ENCODE measurements at places on chromosomes 11 and 22. TPM values are rescaled to one million over a fixed set of nuclear protein-coding genes. Genes with fewer than 3 reads are reported as not detected.

DNA sequence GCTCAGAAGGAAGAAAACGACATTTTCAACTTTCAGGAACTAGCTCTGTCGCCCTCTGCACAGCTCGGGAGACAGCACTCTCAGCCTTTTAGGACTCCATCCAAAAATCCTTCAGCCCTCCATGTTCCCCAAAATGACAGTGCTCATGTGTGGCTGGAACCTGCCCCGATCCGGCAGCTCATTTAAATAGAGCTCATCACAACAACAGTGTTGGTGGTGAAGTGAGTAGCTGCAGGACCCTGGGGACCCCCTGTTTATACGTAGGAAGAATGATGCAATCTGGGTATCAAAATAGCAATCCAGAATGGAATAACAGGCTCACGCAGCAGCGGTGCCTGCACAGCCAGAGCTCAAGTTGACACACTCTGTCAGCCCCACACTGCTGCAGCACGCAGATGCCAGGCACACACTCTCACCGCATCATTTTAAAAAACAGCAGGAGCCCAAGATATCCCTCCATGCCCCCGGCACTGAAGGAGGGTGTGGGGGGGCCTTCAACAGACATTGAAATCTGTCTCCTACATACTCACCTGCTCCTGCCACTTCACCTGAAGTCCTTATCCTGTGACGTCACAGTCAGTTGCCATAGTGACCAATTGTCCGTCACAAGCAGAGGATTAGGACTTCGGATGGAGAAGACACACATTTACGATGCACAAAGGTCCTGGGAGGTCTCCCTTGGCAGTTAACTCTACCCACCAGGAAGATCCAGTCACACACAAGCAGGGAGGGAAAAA, 24.0 kb downstream of the TRIM66 start:
- peaks cover 6% of the 10 kb centered on the region for H3K4me1 ChIP-seq
- H3K27me3 ChIP-seq: no peaks in the 10 kb centered on the region
- no peak overlapping the region for H3K27ac ChIP-seq
- peaks cover 5% of the 10 kb centered on the region for H3K36me3 ChIP-seq
- H3K4me3 ChIP-seq: no peak overlapping the region

DNA sequence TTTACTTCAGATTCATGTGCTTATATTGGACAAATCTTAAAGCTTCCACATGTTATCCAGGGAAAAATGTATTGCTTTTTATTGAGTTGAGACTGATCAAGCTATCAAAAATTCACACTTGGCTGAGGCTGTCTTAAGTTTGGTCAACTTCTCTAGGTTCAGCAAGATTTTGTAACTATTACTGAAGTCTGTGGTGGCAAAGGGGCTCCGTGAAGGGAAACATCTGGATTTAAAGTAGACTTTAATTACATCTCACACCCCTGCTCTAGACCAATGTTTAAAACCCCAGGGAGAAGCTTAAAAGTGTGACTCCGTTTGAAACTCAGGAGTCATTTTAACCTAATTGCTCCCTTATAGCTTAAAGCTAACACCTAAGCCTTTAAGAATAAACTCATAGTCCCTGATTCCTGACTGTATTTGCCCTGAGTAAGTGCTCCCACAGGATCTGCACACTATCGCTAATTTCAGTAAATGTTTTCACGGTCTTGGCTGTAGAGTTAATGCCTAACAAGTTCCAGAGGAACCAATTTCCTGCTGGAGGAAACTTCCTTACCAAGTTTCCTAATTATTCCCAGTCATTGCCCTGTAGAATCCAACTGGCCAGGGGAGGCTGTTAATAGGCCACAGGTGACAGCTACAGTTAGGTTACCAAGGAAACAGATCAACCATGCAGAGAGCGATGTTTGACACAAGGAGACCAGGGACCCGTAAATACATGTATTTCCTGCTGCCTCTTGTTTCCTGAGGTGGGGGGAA, 40.5 kb downstream of the OR10A6 start:
- no peaks in the 10 kb centered on the region for H3K36me3 ChIP-seq
- peaks cover 51% of the 10 kb centered on the region for H3K4me1 ChIP-seq
- no peak overlapping the region for H3K4me3 ChIP-seq
- no peaks in the 10 kb centered on the region for H3K27me3 ChIP-seq

- no peak for DNase-seq
- peaks cover 12% of the 10 kb centered on the region for H3K36me3 ChIP-seq
- H3K27ac ChIP-seq: peak overlapping the region; percentile 45
- H3K4me3 ChIP-seq: no peak overlapping the region
Measured at GRCh38 chr11:114237321-114238280, 58.6 kb upstream of the NNMT start.

Gene BBOX1
- 0.90 TPM for total RNA-seq

GRCh38 chr22:43270314-43270908, 72.8 kb downstream of the SCUBE1 start:
- H3K4me3 ChIP-seq: no peak overlapping the region
- H3K4me1 ChIP-seq: peaks cover 2% of the 10 kb centered on the region
- H3K27ac ChIP-seq: no peak overlapping the region
- H3K36me3 ChIP-seq: no peaks in the 10 kb centered on the region

GRCh38 chr11:10673501-10674062, 20.0 kb downstream of the IRAG1 start:
- H3K27me3 ChIP-seq: no peaks in the 10 kb centered on the region
- DNase-seq: no peak
- peaks cover 60% of the 10 kb centered on the region for H3K4me1 ChIP-seq
- no peak overlapping the region for H3K4me3 ChIP-seq
- H3K36me3 ChIP-seq: peaks cover 4% of the 10 kb centered on the region
- peak overlapping the region; percentile 90 for H3K27ac ChIP-seq

GRCh38 chr22:23431337-23432072, 148.6 kb downstream of the IGLL1 start:
- H3K4me3 ChIP-seq: no peak overlapping the region
- peaks cover 8% of the 10 kb centered on the region for H3K36me3 ChIP-seq
- peaks cover 5% of the 10 kb centered on the region for H3K27me3 ChIP-seq

DNA sequence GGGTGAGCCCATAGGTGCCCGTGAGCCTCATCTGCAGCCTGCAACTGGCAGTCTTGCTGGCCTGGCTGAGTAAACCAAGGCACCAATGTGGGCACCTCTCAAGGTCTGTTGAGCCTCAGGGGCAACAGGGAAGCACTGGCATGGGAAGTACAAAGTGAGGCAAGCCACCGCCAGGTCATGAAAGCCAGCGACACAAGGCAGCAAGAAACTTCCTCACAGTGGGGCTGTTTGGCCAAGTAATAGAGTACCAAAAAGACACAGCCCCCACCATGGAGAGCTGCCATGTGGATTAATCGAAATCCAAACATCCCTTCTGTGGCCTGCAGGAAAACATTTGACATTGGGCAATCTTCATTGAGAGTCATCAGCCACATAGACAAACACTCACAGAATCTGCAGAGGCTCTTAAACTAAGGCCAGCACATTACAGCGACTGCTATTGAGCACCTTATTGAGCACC, 43.6 kb upstream of the FIBIN start:
- no peak overlapping the region for H3K27ac ChIP-seq
- DNase-seq: peak; percentile 59
- no peaks in the 10 kb centered on the region for H3K36me3 ChIP-seq
- no peak overlapping the region for H3K4me3 ChIP-seq
- peaks cover 89% of the 10 kb centered on the region for H3K4me1 ChIP-seq

GRCh38 chr22:44362249-44363012, 49.7 kb upstream of the SHISAL1 start:
- peaks cover 87% of the 10 kb centered on the region for H3K4me1 ChIP-seq
- H3K4me3 ChIP-seq: no peak overlapping the region
- H3K27me3 ChIP-seq: no peaks in the 10 kb centered on the region
- peak overlapping the region; percentile 81 for H3K27ac ChIP-seq
- DNase-seq: peak; percentile 33

Gene TMEM9B
- 28.2 TPM for total RNA-seq

Gene CCDC81
- total RNA-seq: 1.7 TPM

DNA sequence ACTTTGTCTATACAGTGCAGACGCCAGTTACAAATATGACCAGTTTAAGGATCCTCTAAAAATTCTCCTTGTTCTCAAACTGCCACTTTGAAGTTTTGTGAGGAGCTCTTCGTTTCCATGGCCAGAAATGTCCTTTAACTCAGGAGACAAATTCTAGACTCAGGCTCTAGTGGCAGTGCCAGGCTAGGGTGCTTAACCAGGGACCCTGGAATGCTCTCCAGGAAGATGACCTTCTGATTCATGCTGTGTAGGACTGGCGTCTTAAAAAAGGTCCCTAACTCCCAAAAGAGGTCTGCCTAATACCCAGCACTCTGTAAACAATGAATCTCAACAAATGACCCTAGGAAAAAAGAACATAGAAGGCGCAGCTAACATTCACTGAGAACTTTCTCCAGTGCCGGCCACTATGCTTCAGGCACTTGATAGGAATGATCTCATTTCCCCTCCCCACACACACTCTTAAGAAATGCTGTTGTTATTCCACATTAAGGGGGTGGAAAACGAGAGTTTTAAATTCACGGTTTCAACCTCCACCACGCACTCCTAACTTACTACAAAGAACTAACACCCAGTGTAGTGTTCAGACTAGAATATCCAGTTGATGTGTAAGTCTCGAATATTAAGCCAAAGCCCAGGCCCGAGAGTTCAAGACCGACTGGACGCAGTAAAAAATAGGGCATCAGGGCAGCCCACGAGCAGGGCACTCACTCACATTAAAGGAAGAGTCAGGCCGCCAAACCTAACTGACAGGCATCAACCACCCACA, 747 bp downstream of the NXF1 start:
- H3K36me3 ChIP-seq: peaks cover 17% of the 10 kb centered on the region
- peaks cover 33% of the 10 kb centered on the region for H3K4me1 ChIP-seq
- H3K27ac ChIP-seq: peak overlapping the region; percentile 96
- DNase-seq: no peak
- no peaks in the 10 kb centered on the region for H3K27me3 ChIP-seq

Gene LTO1
- 21.9 TPM for total RNA-seq

Gene APOL4
- total RNA-seq: 0.12 TPM

- no peak overlapping the region for H3K27ac ChIP-seq
- peaks cover 13% of the 10 kb centered on the region for H3K27me3 ChIP-seq
- DNase-seq: no peak
- no peaks in the 10 kb centered on the region for H3K36me3 ChIP-seq
Measured at GRCh38 chr11:60950024-60950423, 2.0 kb downstream of the SLC15A3 start.

DNA sequence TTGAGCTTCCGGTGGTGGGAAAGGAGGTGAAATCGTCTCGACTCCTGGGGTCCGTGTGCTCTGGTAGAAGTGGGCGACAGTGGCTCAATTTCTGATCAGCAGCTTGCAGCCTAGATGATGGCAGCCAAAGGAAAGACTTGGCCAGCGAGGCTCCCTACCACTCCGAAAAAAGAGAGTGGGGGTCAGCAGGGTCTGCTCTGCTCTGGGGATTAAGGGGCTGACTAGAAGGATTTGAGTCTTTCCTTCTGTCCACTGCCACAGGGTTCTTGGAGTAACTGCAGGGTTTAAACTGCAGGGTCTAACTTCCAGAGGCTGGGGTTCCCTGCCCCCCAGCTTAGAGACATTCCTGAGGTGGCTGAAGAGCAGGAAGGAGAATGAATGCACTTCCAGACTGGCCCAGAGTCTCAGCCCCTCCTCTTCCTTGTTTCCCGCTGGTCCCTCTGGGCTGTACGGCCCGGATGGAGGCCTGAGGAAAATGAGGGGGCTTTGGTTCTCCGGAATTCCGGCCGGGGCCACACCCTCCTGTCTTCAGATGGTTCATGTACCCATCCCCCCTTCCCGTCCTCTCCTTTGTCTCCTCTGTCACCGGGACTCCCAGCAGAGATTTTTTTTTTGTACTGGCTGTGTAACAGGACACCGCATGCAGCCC, 907 bp downstream of the SERPINH1 start:
- peak overlapping the region; percentile 99 for H3K4me3 ChIP-seq
- peaks cover 74% of the 10 kb centered on the region for H3K4me1 ChIP-seq
- DNase-seq: no peak
- H3K36me3 ChIP-seq: peaks cover 24% of the 10 kb centered on the region

DNA sequence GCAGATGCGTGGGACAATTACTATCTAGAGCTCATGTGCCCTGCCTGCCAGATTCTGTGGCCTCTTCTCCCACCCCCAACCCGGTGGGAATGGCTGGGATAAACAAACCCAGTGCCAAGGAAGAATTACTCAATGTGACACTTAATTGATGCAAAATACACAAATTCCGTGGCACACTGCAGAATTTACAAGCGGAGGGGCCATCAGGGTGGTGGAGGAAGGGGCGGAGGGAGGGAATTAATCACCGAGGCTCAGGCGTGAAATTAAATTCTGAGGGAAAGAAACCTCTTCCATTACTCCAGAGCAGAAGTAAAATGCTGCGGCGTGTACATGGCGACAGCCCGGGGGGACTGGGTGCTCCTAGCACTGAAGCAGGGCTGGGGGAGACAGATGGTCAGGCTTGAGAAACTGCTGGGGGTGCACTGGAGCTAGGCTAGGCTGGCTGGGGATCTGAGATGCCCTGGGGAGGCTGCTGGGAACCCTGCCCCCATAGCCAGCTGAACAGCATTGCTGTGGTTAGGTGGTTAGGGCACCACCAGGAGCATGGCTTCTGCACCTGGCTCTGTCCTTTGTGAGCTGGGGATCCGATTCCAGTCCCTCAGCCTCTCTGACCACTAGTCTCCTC, 200.6 kb downstream of the CEP164 start:
- H3K4me1 ChIP-seq: no peaks in the 10 kb centered on the region
- DNase-seq: no peak
- H3K27me3 ChIP-seq: peaks cover 30% of the 10 kb centered on the region
- H3K27ac ChIP-seq: no peak overlapping the region
- no peaks in the 10 kb centered on the region for H3K36me3 ChIP-seq

- DNase-seq: no peak
- H3K4me1 ChIP-seq: peaks cover 68% of the 10 kb centered on the region
- H3K36me3 ChIP-seq: no peaks in the 10 kb centered on the region
Measured at GRCh38 chr11:95091663-95092180, 2.1 kb downstream of the ENDOD1 start.

GRCh38 chr22:41407433-41407832, 25.7 kb downstream of the TEF start:
- H3K4me1 ChIP-seq: peaks cover 19% of the 10 kb centered on the region
- no peak for DNase-seq
- no peaks in the 10 kb centered on the region for H3K27me3 ChIP-seq

- no peaks in the 10 kb centered on the region for H3K36me3 ChIP-seq
- no peak for DNase-seq
- no peak overlapping the region for H3K4me3 ChIP-seq
- peaks cover 15% of the 10 kb centered on the region for H3K27me3 ChIP-seq
Measured at GRCh38 chr11:116274521-116274920, 498.3 kb downstream of the BUD13 start.

Gene OR52A1
- not detected for total RNA-seq

Gene PYGM
- total RNA-seq: 0.65 TPM

DNA sequence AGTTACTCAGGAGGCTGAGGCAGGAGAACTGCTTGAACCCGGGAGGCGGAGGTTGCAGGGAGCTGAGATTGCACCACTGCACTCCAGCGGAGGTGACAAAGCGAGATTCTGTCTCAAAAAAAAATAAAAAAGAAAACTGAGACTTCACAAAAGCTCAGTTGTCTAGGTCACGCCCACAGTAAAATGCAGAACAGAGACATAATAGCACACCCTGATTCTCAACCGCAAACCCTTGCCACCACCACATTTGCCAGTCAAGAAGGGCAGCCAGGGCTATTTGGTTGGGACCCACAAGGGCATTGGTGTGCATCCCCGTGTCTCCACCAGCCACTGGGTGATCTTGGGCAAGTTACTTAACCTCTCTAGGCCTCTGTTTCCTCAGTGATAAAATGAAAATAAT, 25.4 kb downstream of the CREB3L1 start:
- H3K27ac ChIP-seq: no peak overlapping the region
- peaks cover 28% of the 10 kb centered on the region for H3K4me1 ChIP-seq
- peaks cover 22% of the 10 kb centered on the region for H3K36me3 ChIP-seq
- H3K27me3 ChIP-seq: no peaks in the 10 kb centered on the region
